ENCODE measurements at places on chromosomes 1 and 21.

DNA sequence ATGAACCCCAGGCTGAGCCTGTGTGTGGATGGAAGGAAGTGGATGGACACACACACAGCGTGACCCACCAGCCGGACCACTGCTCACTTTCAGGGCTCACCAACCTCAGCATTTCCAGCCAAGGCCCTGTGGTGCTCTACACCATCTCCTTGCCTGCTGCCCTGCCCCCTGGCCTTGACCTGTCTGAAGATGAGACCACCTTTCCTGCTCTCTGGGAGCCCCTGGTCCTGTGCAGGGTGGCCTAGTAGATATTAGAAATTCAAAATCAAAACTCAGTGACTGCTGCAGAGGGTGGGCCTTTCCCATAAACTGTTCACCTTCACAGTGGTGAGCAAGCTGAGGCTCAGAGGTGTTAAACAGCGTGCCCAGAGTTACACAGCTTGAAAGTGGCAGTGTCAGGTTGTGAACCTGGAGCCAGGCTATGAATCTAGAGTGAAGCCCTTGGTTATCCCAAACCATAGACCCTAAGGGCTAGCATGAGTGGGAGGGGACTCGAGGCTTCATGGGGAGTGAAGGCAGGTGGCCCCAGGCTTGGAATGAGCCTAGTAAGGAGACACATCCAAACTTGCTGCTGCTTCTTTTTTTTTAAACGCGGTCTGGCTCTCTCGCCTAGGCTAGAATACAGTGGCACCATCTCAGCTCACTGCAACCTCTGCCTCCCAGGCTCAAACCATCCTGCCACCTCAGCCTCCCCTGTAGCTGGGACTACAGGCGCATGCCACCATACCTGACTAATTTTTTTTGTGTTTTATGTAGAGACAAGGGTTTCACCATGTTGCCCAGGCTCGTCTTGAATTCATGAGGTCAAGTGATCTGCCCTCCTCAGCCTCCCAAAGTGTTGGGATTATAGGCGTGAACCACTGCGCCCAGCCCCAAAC, 41.5 kb downstream of the MAN1C1 start:
- DNase-seq, result no peak

- DNase-seq, result no peak
These were observed 466.8 kb downstream of the KIF26B start for GRCh38 chr1:245621589-245621988.

GRCh38 chr1:168410464-168410863, 129.8 kb downstream of the TBX19 start:
- DNase-seq, result no peak

DNA sequence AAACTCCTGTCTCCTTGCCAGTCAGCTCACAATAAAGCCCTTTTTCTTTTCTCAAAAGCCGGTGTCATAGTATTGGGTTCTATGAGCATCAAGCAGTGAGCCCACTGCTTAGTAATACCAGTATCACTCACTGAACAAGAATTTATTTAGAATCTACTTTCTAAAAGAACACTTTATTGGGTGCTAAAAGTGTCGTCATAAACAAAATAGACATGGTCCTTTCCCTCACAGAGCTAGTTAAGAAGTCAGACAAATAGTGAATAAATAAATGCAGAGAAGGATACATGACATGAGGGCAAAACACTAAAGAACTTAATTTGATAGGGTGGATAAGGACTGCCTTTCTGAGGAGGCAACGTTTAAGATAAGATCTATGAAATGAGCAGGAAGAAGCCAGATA, 32.2 kb downstream of the EVI5 start:
- DNase-seq, result no peak

- no peak for DNase-seq
These were observed 170.3 kb upstream of the TMEM51 start for GRCh38 chr1:14983277-14983676.

- DNase-seq, result no peak
These were observed 89.2 kb upstream of the WNT4 start for GRCh38 chr1:22231995-22232690.

DNA sequence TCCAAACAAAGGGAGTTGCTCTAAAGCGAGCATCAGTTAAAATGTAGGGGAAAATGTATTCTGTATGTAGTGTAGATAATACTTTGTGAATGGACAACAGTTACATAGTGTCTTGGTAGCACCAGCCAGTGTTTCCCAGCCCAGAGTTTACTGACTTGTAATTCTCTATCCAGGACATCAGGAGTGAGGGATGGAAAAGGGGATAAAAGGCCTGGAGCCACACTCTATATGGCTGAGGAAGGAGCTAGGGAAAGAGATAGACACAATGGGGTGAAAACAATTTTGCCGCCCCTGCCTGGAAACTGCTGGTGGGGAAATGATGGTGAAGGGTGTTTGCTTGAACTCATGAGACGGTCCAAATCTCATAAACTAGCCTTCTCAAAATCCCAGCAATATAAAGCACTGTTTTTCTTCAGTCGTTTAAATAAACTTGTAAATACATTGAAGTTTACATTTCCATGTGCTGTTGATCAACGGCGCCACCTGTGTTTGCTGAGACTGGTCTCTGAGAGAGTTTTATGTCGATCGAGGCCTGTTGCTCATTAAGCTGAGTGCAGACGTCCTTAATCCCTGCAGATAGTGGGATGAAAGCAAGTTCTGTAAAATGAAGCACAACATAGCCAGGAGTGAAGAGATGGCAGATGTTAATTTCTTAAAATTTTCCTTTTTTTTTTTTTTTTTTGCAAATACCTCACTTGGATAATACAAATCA, 27.9 kb upstream of the AGO1 start:
- no peak for DNase-seq

- DNase-seq, result no peak
These were observed 28.5 kb downstream of the SORT1 start for GRCh38 chr1:109369167-109369746.

DNA sequence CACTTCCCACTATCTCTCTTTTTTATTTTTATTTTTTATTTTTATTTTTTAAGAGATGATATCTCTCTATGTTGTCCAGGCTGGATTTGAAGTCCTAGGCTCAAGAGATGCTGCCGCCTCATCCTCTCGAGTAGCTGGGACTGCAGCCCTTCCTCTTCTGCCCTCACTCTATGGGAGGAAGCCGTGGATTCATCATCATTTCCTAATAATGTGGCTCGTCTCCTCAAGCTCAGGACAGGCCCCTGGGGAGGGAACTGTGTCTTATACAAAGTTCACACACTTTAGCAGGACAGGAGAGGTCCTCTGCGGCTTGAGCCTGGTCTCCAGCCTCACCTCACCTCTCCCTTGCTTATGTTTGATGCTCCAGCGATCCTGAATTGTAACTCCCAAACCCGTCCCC, 16.5 kb upstream of the IFFO2 start:
- DNase-seq, result no peak

- DNase-seq, result no peak
These were observed 5.2 kb upstream of the TNNI1 start for GRCh38 chr1:201426479-201427310.

- DNase-seq, result no peak
These were observed 2.0 kb downstream of the SCMH1 start for GRCh38 chr1:41239988-41240610.

GRCh38 chr1:107477233-107477632, 336.4 kb downstream of the NTNG1 start:
- no peak for DNase-seq

- DNase-seq, result peak; percentile 25
These were observed 1.3 kb downstream of the JAM2 start for GRCh38 chr21:25640202-25640942.

DNA sequence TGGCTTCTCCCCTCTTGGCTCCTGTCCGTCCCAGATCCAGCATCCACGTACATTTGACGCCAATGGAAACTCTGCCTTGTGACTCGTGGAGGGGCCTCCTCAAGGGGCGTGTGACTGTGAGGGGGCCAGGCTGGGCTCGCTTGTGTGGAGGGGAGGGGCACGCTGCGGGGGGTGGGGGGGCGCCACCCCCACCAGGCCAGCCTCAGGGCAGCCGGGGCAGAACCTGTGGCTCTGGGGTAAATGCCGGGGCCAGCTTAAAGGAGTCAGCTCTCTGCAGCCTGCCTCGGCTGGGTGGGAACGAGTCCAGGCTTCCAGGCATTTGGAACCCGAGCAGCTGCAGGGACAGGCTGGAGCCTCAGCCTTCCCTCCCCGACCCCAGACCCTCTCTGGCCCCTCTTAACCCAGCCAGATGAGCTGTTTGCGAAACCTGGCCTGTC, 94.1 kb downstream of the SIK1 start:
- DNase-seq, result no peak

- no peak for DNase-seq
These were observed 25.2 kb downstream of the PLPPR5 start for GRCh38 chr1:98979463-98979862.

DNA sequence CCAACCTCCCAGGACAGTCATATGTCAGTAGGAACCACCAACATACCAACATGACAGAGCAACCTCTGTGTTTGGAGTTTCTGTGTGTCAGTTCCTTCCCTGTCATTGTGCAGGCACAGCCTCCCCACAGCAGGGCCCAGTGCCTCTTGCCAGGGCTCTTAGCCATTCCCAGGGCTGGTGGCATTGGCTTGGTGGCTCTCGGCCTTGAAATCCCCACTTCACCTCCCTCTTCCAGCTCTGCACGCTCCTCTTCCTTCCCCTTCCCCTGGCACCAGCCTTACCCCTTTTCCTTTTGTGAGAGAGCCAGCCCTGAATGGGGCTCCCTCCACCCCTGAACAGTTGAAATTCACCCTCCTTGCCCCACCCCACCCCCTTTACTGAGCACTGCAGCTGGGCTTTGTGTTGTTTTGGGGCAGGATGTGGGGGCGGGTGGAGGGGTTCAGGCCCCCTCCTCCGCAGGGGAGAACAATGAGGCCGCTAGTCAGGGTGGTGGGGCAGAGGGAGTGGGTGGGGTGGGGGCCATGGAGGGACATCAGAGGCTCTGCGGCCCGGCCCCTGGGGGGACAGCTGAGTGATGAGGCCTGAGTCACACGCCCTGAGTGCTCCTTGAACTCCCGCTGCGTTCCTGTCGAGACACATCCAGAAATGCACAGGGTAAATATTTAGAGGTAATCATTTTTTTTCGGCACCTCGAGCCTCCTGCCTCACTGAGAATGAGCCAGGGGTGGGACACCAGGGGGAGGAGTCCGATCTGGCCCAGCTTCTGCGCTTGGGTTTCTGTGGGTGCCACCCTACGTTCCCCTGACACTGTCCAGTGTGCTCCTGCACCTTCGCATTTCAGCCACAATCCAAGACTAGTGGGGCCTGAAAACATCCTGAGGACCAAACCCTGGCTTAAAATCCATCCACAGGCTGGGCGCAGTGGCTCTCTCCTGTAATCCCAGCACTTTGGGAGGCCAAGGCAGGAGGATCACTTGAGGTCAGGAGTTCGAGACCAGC, 28.6 kb downstream of the LGR6 start:
- peak; percentile 72 for DNase-seq

GRCh38 chr1:55685560-55685959, 470.4 kb upstream of the USP24 start:
- DNase-seq, result no peak

DNA sequence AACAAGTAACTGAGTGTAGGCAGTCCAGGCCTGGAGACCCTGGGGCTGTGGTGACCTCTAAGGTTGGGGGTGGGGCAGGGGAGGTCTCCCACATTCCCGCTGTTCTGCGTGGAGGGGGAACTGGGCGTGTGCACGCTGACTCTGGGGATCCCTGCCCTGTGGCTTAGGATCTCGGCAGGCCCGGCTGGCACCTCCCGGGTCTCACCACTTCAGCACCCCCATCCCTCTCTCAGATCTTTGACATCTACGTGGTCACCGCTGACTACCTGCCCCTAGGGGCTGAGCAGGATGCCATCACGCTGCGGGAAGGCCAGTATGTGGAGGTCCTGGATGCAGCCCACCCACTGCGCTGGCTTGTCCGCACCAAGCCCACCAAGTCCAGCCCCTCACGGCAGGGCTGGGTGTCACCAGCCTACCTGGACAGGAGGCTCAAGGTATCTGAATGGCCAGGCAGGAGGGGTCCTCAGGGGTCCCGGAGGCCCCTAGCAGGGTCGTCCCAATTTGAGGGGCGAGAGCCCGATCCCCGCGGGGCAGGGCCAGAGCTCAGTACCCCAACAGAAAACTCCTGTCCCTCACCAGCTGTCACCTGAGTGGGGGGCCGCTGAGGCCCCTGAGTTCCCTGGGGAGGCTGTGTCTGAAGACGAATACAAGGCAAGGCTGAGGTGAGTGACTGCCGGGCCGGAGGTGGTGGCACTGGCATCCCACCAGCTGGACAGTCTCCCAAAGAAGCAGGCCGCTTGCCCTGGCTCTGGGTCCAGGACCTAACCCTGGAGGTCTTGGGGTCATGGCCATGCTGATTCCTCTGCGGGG, 68.7 kb downstream of the TRIM11 start:
- no peak for DNase-seq

- DNase-seq, result peak; percentile 89
These were observed 28.8 kb downstream of the EDN2 start for GRCh38 chr1:41455479-41456332.

DNA sequence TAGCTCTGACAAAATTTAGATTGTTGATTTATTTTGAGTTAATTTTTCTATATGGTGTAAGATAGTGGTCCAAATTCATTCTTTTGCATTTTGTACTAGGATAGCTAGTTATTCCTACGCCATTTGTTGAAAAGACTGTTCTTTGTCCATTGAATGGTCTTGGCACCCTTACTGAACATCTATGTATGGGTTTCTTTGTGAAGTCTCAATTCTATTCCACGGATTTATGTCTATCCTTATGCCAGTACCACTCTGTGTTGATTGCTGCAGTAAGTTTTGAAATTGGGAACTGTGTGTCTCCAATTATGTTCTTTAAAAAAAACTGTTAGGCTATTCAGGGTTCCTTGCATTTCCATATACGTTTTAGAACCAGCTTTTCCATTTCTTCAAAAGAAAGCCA, 145.7 kb downstream of the ZNF644 start:
- no peak for DNase-seq

DNA sequence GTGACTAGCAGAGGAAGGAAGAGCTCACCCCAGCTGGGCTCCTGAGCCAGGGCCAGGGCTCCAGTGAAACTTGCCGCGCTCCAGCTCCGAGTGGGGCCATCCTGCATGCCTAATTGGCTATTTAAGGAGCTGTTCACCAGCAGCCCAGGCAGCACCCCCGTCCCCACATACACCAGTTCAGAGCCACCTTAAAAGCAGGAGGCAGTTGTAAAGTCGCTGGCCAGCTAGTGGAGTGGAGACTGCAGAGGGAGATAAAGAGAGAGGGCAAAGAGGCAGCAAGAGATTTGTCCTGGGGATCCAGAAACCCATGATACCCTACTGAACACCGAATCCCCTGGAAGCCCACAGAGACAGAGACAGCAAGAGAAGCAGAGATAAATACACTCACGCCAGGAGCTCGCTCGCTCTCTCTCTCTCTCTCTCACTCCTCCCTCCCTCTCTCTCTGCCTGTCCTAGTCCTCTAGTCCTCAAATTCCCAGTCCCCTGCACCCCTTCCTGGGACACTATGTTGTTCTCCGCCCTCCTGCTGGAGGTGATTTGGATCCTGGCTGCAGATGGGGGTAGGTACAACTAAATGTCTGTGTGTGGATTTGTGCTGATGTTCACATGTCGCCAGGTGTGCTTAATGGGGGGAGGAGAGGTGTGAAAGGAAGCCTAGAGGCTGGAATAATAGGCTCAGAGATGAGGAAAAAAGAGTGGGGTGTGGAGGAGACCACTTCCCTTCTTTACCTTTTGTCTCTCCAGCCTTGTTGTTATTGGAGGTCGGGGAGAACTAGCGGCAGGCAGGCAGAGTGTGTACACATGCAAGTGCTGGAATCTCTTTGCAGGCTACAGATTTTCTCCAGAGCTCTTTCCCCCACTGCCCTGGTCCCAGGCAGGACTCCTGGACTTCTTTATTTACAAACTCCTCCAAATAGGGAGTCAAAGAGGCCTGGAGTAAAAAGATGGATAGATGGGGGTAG, at the start of gene CA14:
Gene CA14 (plus strand): TSS at position 151 of the 962 bp plus-strand sequence. CDS start 355 bp downstream, at position 506.
- DNase-seq, result no peak

- no peak for DNase-seq
These were observed 147.4 kb downstream of the PDE4B start for GRCh38 chr1:65940126-65940525.

GRCh38 chr1:113320272-113320671, 70.0 kb upstream of the MAGI3 start:
- no peak for DNase-seq
